ENCODE measurements at places on chromosomes 5 and 9. TPM values are rescaled to one million over a fixed set of nuclear protein-coding genes. Genes with fewer than 3 reads are reported as not detected.
A peak's percentile ranks its signal among the peaks of the same experiment; 100 is the strongest.

- DNase-seq: no peak
These were observed 194.5 kb downstream of the ZNF608 start for GRCh38 chr5:124551939-124552279.

DNA sequence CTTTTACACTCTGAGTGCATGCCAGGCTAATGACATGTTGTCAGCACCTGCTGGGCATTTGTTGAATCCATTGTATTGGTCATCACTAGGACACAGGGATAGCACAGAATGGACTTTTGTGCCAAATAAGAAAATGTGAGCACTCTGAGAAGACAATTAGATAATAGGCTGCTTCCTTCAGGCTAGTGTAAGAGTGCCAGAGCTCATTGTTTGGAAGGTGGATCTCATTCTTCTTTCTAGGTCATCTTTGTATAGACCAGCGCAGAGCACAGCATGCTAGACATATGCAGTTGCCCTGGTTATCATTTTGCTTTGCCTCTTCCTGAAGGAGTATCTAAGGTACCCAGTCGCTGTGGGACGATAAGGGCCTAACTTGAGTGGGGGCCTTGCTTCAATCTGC lies 493.4 kb upstream of the COX7C start:
- no peak for DNase-seq

The PCDHGB1 gene
- polyA plus RNA-seq: 2.3 TPM

- peak; percentile 64 for DNase-seq
These were observed 28.5 kb upstream of the QSOX2 start for GRCh38 chr9:136273921-136274785.

GRCh38 chr9:7859701-7860334 lies 60.2 kb upstream of the DMAC1 start:
- no peak for DNase-seq

DNA sequence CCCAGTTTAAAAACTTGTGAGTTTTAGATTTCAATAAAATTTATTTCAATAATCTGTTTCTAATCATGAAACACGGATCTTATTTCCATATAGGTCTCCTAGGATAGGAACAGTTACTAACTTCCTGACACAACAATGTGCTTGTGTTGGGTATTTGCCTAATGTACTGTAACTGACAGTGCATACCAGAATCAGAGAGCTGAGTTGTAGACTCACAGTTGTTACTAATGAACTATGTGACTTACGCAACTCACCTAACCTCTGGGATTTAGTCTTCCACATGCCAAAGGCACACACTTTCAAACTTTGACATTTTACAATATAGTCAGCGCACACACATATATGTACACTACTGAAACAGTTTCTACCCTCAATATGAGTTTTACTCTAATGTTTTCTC lies 77.7 kb downstream of the HOMER1 start:
- DNase-seq: no peak

The SLC35D2 gene
- 28.4 TPM for polyA plus RNA-seq

GRCh38 chr5:142701673-142702311 lies 15.9 kb upstream of the FGF1 start:
- DNase-seq: no peak

The C9orf43 gene
- polyA plus RNA-seq: 0.53 TPM

The ARL14EPL gene
- not detected for polyA plus RNA-seq

GRCh38 chr5:172798422-172799215 lies 27.6 kb upstream of the DUSP1 start:
- DNase-seq: no peak

DNA sequence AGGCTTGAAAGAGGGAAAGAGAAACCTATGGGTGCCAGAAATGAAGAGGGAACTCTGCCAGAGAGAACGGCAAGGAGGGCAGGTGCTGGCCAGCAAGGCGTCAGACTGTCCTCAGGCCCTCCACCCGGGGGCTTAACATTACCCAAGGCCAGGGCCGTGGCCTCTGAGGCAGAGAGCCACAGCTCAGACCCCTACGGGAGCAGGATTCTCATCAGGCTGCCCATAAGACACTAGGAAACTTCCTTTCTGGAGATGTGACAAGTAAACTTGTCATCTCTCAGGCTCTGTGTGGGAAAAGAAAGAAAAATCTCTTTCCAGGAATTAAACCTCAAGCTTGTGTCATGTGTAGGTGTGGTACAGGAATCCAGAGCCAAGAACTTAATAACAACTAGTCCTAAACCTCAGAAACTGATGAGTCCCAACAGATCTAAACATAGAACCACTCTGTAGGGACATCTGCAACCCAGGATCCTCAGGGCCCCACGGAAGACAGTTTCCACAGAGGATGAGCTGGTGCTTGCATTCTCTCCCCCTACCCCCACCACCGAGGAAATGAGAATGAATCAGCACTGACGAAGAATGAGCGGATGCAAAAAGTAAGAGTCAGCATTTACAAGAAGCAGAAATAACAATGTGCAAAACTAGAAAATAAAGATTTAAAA lies 74.3 kb downstream of the DCP2 start:
- DNase-seq: no peak

DNA sequence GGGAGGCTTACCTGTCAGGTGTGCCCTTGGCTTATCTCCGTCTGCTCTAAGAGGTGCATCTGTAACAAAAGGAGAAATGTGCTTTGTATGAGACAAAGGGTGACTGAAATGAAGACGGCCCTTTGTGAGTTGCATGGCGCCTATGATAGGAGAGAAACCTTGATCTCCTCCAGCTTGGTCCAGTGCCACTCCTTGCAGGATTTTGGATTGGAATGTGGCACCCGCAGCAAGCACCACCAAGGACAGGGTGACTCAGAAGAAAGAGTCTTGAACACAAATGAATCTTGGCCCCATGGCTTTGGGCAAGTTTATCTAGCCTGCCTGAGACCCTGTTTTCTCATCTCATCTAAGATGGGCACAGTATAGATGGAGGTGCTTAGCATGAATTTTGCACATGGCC lies 13.4 kb downstream of the TNFSF15 start:
- DNase-seq: no peak

- no peak for DNase-seq
These were observed 74.1 kb upstream of the PIK3R1 start for GRCh38 chr5:68141494-68141893.

DNA sequence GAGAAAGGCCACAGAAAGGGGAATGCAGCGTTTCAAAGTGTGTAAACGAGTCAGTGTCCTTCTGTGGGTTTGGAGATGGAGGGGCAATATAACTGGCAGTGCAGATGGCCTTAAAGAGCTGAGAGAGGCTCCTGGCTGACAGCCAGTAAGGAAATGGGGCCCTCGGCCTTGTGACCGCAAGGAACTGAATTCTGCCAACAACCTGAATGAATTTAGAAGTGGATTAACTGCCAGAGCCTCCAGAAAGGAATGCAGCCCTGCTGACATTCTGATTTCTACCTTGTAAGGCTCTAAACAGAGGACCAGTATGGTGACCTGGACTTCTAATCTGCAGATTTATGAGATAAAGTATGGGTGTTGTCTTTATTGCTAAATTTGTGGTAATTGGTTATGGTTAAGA lies 17.5 kb upstream of the NREP start:
- DNase-seq: peak; percentile 67

The ACOT12 gene
- 0.77 TPM for polyA plus RNA-seq

The AGXT2 gene
- 0.13 TPM for polyA plus RNA-seq

The LCN6 gene
- polyA plus RNA-seq: not detected

Data from left lung (tissue), 14 donors.